ENCODE measurements at places on chromosomes 12 and 14.

- no peak for DNase-seq
Measured at GRCh38 chr12:107134558-107134957, 41.2 kb upstream of the CRY1 start.

- DNase-seq, result no peak
Measured at GRCh38 chr12:29208060-29208459, 59.0 kb downstream of the FAR2 start.

- DNase-seq, result no peak
Measured at GRCh38 chr12:132471011-132471857, 18.7 kb upstream of the FBRSL1 start.

- DNase-seq, result no peak
Measured at GRCh38 chr14:36653962-36654793, 7.5 kb upstream of the PAX9 start.

GRCh38 chr14:89432226-89432625, 15.2 kb upstream of the FOXN3 start:
- DNase-seq, result no peak

DNA sequence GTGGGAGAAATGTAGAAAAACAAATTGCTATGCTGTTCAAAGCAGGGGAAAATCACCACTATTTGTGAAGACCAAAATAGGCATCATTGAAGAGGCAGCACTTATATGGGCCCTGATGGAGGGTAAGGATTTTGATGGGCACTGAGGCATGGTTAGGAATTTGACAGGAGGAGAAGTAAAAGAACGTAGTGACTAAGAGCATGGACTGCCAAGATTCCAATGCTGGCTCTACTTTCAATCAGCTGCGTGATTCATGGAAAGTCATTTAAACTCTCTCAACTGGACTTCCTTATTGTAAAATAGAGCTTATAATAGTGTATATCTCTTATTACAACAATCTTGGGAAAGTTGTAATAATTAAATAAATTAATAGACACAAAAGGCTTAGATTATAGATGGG, 267.7 kb upstream of the G2E3 start:
- DNase-seq, result no peak

DNA sequence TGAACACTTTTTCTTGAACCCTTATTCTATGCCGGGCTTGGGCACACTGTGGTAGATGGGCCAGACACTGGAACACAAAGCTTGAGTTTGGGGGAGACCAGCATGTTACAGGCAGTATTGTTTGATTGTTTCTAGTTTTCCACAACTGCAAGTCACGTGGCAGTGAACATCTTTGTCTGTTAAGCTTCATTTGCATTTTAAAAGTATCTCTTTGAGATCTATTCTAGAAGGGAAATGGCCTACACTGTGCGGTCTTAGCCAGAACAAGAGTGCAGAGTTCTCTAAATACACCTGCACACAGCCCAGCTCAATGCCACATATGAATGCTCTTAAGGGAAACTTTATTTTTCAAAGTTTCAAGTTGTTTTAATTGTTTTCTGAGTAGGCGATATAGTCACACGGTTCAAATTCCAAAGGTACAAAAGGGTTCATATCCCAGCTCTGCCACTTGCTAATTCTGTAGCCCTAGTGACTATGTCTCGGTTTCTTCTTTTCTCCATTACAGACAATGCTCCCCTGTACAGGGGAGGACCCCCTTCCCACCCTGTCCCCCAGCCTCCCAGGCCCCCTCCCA, 24.9 kb downstream of the RIN3 start:
- no peak for DNase-seq

GRCh38 chr14:102915292-102916110, 7.0 kb upstream of the AMN start:
- peak; percentile 60 for DNase-seq

DNA sequence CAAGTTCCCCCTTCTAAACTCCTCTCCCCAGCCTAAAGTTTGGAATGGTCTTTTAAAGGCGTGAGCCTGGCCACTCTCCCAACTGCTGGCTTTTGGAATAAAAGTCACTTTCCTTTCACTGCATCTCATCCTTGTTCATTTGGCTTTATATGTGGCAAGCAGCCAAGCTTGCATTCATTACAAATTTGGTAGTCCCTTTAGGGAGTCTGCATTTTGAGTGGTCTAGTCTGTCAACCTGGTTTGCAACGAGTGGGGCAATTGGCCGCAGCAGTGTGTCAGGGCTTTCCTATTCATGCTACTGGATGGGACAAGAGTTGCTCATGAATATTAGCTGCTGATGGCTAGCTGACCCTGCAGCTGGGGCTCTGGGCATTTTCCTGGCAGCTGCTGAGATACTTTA, 57.0 kb downstream of the CATSPERB start:
- DNase-seq, result no peak

- no peak for DNase-seq
Measured at GRCh38 chr14:75539162-75539560, 16.9 kb downstream of the BATF start.

DNA sequence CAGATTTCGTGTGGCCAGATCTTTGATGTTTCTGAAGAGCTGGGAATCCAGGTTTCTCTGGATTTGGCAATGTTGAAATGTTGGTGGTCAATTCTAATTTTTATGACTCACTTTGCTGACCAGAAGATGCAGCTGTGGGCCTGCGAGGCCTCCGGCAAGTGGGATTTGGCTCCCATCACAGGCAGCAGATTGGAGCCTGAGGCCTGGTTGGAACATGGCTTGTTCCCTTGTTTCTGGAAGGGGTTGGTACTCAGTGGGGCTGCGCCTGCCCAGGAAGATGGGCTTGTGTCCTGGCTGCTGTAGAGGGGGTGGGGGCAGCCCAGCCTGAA, 23.1 kb downstream of the FBRSL1 start:
- no peak for DNase-seq

DNA sequence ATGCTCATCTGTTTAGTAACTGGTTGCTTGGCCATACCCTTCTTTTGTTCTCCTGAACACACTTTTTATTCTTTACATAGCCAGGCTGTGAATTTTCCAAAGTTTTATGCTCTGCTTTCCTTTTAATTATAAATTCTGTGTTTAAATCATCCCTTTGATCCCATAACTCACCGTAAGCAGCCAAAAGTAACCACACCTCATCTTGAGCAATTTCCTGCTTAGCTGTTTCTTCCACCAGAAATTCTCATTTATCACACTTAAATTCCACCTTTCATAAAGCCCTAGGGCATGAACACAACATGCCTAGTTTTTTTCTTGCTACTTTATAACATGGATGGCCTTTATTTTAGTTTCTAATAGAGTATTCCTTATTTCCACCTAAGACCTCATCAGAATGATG, 510.7 kb downstream of the C12orf50 start:
- no peak for DNase-seq

GRCh38 chr12:50569321-50569720, 64.5 kb downstream of the DIP2B start:
- no peak for DNase-seq

DNA sequence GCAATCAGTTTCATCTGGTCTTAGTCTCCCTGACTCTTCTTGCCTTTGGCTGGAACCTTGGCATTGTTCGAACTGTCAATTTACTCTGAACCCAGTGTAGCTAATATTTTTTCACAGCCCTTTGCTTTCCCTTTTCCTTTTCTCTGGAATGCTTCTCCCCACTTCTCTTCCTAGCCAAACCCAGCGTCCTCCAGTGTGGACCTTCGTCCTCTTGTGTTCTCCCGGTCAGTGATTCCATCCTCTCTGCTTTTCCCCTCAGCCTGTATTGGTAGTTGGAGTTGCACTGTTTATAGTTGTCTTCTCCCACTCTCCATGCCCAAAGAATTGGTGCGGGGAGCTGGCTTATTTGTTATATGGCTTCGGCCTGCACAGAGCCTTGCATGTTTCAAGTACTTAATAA, 9.4 kb downstream of the ACVR1B start:
- no peak for DNase-seq

DNA sequence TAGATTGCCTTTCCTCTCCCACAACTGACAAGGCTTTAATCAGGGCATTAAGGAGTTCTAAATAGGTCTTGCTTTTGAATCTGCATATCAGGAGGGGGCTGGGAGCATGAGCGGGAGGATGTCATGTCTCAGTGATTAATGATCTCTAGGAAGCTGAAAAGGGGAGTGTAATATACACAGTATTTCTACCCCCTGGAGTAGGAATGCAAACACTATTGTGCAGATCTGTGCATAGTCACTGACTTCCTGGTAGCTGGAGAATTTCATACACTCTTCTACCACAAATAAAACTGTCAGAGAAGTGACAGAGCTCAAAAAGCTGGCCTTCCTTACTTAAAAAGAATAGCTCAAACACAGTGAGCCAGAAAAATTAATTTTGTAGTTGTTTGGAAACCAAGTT, 65.8 kb downstream of the RIC8B start:
- no peak for DNase-seq

DNA sequence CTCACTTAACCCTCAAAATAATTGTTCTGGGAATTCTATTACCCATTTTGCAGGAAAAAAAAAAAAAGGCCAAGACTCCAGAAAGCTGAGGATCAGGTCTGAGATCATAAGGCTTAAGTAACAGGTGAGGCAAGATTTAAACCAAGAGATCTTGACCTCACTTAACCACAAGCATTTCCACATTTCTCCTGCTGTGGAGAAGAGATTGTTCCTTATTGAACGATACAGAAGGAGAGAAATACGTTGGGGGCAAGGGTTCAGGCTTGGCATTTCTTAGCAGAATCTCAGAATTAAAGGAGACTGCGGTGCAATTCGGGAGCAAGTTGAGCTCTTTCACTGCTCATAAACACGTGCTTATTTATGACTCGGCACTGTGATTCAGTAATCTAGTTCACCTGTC, 885.3 kb upstream of the TMEM132C start:
- DNase-seq, result no peak

GRCh38 chr14:51188566-51189185, 51.4 kb upstream of the TMX1 start:
- no peak for DNase-seq

GRCh38 chr14:42877716-42878115, 1271.0 kb downstream of the LRFN5 start:
- DNase-seq, result no peak

GRCh38 chr14:77338302-77338701, 17.5 kb downstream of the GSTZ1 start:
- DNase-seq, result no peak

Measured in aorta (tissue), 5 donors.